ENCODE measurements at places on chromosomes 6 and 20.

DNA sequence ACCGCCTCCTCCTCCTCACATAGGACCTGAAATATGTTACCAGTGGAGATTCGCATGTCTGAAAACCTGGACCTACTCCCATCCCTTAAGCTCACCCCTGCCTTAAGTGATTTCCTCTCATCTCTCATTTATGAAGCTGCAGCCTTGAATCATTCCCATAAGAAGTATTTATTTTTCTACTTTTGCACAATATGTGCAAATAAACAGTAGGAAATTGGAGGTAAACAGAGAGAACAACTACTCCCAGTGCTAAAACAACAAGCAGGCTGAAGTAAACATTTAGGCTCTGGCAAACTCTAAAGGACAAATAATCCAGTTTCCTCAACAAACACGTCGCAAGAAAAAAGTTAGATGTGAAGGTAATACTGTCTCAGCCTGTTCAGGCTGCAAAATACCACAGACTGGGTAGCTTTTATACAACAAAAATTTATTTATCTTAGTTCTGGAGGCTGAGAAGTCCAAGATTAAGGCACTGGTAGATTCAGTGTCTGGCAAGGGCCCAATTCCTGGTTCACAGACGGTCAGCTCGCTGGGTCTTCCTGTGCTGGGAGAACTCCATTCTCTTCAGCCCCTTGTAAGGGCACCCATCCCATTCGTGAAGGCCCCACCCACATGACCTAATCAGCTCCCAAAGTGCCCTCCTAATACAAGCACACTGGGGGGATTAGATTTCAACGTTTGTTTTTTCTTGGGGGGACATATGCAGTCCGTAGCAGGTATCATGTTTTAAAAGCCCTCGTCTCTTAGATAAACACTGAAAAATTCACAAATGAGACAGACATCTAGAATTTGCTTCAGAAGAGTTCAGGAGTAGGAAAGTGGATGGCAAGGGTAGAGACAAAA lies 15.6 kb downstream of the SPATA2 start:
- DNase-seq = no peak

- DNase-seq = peak; percentile 47
Measured at GRCh38 chr6:45737331-45738056, 278.2 kb downstream of the CLIC5 start.

DNA sequence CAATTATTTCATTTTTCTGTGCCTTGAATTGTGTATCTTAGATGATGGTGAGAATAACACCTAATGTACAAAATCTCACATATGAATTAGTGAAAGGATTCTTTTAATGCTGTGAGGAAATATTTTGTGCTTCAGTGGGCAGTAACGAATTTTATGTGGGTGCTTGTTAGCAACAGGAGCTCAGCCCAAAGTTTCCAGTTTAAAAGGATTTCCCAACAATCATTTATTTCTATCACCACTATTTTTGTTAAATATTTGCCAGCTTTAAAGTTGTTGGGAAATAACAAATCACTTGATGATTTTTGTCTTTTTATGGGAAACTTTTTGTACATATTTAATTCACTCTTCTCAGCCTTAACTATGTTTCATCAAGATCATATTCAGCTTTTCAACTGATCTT lies 111.8 kb downstream of the QKI start:
- no peak for DNase-seq

DNA sequence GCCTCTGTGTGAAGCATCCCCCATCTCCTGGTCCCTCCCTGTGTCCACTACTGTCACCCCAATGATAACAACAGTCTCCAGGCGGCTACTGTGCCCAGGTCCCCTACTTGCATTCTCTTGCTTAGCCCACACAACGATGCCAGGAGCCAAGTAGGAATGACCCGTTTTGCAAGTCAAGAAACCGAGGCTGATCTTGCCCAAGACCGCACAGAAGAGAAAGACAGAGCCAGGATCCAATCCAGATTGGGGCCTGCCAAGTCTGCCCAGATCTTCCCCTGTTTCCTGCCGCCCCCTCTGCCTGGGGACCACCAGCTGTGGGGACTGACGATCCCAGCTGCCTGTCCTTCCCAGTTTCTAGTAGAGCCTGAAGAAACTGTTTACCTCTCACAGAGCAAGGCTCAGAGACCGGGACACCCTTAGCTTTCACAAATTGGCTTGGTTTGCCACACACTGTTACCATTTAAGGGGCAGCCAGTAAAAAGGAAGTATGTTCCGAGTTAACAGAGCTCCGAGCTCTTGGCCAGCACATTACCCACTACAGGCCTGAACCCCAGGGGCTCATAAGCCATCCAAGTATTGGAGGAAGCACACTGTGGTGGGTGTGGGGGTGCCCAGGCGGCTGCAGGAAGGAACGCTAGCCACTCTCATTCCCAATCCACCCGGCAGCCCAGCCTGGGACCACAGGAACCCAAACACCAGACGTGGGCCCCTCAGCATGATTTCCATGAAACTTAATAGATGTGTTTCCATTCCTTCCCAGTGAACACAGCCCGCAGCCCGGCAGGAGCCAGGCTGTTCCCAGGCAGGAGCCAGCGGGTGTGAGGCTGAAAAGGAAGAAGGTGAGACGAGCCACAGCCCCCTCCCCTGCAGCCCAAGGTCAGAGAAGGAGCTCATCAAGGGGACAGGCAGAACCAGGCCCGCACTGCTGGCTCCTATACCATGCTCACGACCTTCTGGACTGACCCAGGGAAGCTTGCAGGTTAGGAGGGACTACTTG lies 7.9 kb downstream of the KIAA1755 start:
- DNase-seq = no peak
